ENCODE measurements at places on chromosomes 16 and 17.

DNA sequence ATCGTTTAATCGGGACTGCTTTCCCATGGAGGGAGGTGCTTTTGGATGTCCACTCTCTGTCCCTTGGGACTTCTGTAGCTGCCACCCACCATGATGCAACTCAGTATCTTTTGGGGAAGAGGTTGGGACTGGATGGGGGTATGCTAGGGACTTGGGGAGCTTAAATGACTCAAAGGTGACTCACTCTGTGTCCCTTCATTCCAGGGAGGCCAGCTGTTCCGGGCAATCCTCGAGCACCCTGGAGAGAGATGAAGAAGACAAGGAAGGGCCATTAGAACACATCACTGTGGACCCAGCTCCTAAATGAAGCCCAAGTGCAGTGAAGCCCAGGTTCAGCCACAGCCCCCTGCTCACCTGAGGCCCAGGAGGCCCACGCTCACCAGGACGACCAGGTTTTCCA lies 4.6 kb downstream of the COL1A1 start:
- no peak for DNase-seq

DNA sequence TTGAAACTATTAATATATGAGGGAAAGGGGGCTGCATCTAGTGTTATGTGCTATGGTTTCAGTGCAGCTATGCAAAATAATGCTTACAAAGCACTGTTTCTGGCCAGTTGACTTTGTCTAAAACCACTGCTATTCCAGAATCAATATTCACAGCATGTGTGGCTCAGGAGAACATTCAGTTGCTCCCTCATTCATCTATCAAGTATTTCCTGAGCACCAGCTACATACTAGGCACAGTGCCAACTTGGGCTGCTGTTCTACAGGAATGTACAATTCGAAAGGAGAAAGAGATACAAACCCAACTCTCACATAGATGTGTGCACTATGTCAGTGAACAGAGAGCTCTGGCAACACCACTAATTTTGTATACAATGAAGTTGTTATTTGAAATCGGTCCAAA lies 183.0 kb downstream of the PHKB start:
- DNase-seq = no peak

DNA sequence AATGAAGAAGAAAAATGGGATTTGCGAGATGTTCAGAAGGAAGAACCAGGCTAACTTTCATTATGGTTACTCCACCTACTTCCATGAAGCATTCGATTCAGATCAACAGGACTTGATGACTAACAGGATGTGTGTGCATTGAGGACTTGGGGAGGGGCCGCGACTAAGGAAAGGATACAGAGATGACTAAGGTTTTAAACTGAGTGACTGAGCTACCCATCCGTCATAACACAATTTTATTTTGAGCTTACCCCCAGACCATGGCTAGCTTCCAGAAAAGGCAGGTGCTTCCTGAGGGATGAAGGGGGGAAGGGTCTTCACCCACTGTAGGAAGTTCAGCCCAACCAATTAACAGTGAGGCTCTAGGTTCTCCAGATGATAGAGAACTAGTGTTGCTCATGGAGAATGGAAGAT lies 2.5 kb upstream of the CDYL2 start:
- DNase-seq = no peak

DNA sequence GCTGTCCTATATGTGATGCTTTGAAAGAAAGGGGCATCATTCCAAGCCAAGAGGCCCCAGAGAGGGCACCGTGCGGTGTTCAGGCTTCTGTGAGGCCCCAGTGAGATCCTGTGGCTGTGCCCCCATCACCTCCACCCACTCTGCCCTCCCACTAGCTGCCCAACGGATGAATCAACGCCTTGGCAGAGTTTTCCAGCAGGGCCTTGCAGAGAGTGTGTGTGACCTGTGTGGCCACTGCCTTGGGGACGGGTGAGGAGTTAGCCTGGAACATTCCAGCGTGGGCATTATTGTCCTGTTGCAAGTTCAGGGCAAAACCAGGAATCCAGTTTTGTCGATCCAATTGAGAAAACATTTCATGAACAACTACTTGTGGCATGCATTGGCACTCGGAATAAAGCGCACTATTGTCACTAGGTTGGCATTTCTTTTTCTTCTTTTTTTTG lies 53.7 kb downstream of the SF3B3 start:
- DNase-seq = no peak
